Vagina (tissue), 2 donors: ENCODE measurements at places on chromosomes 4 and X.

GRCh38 chr4:102614801-102615200 is 113.6 kb downstream of the NFKB1 start:
- DNase-seq, result no peak

DNA sequence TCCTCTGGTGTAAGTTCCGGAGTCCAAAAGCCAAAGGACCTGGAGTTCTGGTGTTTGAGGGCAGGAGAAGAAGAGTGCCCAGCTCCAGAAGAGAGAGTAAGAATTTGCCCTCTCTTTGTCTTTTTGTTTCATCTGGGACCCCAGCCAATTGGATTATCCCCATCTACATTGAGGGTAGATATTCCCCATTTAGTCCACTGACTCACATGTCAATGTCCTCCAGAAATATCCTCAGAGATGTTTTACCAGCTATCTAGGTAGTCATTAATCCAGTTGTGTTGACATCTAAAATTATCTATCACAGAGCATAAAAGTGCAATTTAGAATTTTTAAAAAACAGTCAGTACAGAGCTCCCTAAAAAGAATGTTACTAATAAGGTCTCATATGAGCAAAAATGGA is 132.9 kb upstream of the TMEM47 start:
- DNase-seq, result no peak

DNA sequence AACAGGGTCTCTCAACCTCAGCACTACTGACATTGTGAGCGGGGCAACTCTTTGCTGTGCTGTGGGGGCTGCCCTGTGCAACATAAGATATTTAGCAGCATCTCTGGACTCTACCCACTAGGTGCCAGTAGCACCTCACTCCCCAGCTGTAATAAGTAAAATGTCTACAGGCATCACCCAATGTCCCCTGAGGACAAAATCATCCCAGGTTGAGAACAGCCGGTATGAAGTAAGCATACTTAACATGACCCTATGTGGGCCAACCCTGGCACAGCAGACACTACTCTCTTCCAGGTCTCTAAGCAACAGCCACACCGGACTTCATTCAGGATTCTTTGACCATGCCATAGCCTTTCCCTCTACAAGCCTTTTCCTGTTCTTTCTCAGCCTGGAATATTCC is 10.5 kb upstream of the MGST2 start:
- no peak for DNase-seq

GRCh38 chrX:118644378-118644777 is 83.0 kb upstream of the IL13RA1 start:
- DNase-seq, result no peak

DNA sequence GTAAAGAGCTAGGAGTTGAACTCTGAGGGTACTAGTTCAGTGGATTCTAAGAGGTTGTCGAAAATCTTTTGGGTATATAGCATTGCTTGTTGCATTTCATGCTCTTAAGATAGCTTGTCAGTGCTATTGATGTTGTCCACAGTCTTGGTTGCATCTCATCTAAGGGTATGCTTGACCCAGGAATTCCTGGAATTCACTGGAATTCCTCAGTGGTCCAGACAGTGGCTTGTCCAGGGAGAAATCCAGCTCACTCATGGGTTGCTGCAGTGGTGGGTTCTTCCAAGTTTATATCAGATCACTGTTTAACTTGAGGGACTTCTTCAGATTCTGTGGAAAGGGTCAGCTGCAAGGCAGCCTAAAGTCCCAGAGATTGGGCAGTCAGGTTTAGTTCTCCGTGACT is 29.8 kb upstream of the SMARCAD1 start:
- no peak for DNase-seq
